ENCODE measurements at places on chromosomes 5 and 9.

DNA sequence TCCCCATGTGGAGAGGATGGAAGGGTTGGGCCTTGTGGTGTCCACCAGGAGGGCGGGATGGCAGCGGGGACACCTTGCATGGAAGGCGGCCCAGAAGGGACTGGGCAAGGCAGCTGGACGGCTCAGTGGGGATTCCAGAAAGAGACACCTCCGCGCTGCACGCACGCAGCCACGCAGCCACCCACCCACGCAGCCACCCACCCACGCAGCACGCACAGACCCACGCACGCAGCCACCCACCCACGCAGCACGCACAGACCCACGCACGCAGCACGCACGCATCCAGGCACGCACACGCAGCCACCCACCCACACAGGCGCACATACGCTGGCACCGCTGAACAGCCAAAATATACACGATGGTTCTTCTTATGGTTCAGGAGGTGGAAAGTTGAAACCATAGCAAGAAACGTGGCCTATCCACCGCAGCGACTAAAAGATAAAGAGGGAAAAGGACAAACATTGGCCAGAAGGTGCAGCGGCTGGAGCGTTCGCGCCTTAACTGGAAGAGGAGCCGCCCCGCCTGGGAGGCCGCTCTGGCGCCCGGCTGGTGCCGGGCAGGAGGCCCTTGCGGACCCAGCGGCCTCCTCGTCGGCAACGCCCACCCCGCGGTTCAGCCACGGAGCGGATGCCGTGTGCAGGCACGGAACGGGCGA, 22.2 kb upstream of the EXOC3 start:
- no peak for DNase-seq

GRCh38 chr5:50550993-50551392, 109.9 kb upstream of the EMB start:
- no peak for DNase-seq

GRCh38 chr5:87147441-87147840, 120.2 kb upstream of the RASA1 start:
- DNase-seq: no peak

GRCh38 chr5:52985306-52985705, 3.8 kb upstream of the ITGA2 start:
- no peak for DNase-seq

DNA sequence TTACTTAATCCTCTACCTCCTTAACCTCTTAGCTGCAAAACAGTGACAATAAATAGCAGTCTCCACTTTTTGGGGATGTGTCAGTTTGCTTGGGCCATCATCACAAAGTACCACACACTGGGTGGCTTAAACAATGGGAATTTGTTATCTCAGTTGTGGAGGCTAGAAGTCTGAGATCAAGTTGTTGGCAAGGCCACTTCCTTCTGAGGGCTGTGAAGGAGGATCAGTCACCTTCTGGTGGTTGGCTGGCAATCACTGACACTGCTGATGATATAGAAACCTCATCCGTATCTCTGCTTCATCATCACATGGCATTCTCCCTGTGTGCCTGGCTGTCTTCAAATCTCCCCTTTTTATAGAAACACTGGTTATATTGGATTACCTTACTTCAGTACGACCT, 187.1 kb upstream of the TBC1D2 start:
- no peak for DNase-seq

DNA sequence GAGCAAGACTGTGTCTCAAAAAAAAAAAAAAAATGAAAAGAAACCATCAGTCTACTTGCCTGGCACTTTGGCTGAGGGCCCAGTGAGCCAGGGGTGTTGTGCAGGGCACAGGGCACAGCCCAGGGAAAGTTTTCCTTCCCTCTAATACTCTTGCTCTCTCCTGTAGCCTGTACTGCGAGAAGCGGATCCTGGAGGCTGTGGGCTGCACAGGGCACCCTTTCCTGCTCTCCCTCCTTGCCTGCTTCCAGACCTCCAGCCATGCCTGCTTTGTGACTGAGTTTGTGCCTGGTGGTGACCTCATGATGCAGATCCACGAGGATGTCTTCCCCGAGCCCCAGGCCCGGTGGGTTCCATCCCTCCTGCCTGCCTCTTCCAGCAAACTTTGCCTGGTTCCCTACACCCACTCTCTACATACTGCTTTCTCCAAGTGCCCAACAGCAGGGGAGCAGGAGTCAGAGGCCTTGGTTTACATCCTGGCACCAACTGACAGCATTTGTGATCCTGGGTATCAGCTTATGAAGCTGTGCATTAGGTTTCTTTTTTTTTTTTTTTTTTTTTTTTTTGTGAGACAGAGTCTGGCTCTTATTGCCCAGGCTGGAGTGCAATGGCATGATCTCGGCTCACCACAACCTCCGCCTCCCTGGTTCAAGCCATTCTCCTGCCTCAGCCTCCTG, 7.2 kb downstream of the ZDHHC12 start:
- DNase-seq: no peak

DNA sequence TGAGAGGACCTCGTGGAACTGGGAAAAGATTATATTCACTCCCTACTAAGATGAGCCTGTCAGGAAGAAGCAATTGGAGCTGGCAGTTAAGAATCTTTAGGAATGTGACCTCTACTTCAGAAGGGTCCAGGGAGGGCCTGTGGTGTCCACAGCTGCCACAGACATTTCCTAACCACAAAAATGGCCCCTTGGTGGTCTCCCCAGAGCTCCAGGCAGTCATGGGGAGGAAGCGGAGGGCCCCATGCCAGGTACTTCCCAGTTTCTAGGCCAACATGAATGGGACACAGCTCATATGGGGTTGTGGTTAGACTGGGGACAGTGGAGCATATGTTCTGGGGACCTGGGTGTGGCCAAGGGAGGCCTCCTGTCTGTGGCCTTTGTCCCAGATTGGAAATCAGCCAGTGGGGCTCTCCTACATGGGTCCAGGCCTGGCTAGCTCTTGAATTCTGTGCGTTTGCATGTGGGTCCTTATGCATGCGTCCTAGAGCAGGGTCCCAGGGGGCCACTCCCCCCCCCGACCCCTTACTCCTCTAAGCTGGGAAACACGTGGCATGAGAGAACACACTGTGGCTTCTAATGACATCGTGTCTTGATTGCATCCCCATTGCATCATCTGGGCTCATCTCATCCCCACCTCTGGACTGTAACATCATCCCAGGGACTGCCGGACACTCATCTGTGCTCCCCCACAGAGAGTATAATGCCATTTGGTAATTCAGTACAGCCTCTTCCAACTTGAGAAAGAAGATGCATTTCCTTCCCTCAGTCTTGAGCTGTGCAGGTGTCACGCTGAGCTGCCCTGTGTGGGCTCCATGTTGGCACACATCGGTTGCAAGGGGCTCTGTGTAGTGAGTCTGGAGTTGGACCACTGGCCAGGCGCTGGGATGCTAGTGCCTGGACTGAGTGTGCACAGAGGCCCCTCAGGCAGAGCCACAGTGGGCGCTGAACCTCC, 31.3 kb downstream of the IRF1 start:
- no peak for DNase-seq

DNA sequence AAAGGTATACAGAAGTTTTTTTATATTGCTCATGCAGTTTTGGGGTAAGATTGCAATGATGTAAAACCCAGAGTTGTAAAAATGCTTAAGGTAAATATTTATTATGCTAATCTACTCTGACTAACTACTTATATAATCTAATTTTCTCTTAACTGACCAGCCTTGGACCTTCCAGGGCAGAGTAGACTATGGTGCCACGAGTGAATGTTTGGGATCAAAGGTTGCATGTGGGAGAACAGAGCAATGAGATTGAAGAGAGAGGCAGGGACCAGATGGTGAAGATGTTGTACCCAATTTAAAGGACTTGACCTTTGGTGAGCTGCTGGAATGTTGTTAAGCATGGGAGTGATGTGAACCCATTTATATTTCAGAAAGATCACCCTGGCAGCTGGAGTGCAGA, 34.8 kb upstream of the PANK3 start:
- no peak for DNase-seq

GRCh38 chr5:2201011-2201410, 318.3 kb upstream of the IRX4 start:
- DNase-seq: no peak

DNA sequence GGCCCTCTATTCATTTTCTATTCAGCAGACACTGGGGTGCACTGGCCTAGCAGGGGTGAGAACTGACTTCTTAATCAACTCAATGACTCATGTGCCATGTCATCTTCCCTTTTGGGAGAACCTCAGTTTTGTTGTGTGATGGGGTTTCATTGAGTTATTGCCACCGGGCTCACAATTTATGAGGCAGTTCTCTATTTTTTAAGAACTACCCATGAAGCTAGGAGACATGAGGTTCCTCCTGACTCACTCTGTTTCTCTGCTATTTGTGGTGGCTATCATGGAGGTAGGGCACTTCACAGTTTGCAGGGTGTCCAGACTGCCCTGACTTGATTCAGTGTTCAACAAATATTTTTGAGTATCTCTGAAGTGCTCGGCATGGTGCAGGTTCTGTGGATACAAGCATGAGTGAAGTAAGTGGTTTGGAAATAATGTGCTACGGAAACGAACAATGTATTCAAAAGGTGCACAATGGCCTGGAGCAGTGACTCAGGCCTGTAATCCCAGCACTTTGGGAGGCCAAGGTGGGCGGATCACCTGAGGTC, 39.3 kb downstream of the SPARC start:
- DNase-seq: no peak

GRCh38 chr9:73810585-73811215, 659.0 kb downstream of the ANXA1 start:
- DNase-seq: no peak

GRCh38 chr9:115642285-115642684, 511.3 kb upstream of the PAPPA start:
- no peak for DNase-seq

GRCh38 chr9:129665389-129665775, at the start of gene PRRX2:
PRRX2 (plus strand) TSS chr9:129665647; CDS start chr9:129665868, 221 bp downstream.
- peak; percentile 33 for DNase-seq

DNA sequence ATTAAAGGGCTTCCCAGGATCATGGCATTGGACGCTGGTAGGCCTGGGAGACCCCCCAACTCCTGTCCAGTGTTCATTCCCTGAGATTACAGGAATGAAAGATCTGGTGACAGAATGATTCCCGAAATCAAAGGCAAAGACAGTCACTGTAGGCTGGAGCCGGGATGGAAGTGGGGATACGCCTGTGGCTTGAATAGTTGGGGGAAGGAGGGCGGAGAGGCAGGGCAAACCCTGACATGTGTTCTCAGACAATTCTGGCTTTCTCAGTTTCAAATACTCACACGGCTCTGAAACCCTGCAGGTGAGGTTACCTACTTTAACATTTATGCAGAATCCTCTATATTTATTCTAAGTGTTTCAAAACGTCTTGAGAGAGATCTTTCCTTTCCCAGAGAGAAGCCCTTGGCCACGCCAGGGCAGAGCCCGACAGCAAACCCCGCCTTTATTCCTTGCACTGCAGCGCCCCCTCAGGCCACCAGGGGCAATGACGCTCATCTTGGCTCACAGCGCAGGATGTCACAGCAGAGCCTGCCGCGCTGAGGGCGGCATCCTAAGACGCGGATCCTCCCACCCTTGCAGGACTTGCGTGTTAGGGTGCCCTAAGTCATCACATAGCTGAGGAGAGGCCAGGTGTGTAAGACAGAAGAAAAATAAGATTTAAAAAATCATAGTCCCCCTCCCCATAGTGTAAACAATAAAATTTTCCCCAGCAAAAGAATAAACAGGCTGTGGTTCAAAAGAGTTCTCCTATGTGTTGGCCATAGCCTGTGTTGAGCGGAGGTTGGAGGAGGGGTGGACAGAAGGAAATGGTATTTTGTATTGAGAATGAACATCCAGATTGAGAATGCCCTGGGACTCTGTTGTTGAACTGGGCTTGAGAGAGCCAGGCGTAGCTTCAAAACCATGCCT, 284.5 kb downstream of the NTRK2 start:
- peak; percentile 65 for DNase-seq

DNA sequence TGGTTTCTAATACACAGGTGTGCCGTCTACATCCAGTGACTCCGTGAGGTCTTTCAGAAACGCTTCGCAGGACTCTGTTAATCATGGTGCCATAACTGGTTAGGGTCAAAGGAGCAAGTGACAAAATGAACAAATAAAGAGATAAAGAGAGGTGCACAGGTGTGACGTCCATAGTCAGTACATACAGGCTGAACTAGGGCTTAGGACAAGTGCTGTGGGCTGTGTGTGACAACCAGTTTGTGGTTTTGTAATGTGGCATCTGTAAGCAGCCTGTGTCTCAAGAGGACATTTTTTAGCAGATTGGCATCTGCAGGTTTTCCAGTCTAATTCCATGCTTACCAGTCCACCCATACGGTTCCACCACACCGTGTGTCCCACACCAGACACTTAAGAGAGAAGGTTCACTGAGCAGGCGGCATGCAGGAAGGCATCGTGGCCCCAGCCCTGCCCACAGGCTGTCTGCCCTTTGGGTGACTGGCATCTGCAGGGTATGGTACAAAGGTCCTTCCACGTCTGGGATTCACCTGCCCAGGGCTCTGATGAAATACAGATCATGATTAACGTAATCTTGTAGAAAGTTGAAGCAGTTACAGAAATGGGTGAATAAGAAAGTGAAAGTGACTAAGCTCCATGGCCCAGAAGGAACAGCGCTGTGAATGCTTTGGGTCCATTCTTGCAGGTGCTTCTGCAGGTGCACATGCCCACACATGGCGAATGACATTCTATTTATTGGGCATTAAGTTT, 26.9 kb downstream of the SRD5A1 start:
- no peak for DNase-seq

- no peak for DNase-seq
These were observed 1.0 kb upstream of the MINAR2 start for GRCh38 chr5:129746876-129747275.

- DNase-seq: no peak
These were observed 14.1 kb downstream of the TMEM38B start for GRCh38 chr9:105708405-105708804.

GRCh38 chr5:169778622-169779596, 141.8 kb downstream of the DOCK2 start:
- DNase-seq: no peak

DNA sequence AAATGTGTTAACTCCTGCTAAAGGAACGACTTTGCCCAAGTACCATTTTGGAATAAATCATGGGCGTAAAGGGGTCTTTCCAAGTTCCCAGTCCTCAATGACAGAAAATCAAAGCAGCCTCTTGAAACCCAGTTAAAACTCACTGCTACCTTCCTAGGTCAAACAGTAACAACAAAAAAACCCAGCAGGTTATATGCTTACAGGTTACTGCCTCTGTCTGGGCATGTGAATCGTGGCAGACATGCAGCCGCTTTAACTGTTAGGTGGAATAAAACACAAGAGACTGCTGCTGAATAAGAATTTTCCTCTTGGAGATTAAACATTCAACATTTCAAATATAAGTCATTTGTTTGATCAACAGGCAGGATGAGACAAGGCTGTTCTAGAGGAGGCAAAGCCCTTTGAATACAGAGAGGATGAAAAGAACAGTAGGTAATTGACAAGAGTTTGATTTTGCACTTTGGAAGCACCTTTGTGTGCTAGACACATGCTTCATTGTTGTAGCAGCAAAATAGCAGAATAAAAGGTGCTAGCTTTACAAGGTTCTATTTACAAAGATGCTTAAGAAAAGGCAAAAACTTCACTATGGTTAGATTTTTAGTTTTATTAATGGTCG, 319.4 kb downstream of the NDUFS4 start:
- DNase-seq: no peak

GRCh38 chr5:133257977-133258376, 206.2 kb downstream of the HSPA4 start:
- no peak for DNase-seq

GRCh38 chr5:37844009-37844408, 4.2 kb upstream of the GDNF start:
- no peak for DNase-seq

GRCh38 chr5:1047332-1047965, 38.8 kb downstream of the NKD2 start:
- DNase-seq: no peak

GRCh38 chr9:116945817-116946216, 258.7 kb downstream of the TRIM32 start:
- DNase-seq: no peak

Measured in activated CD4-positive, alpha-beta memory T cell treated with anti-CD3 and anti-CD28 coated beads, Interleukin-2, amount 10 ng/mL, durations not matched to agents 7 days and 5 days (primary cell).